Amniotic stem cell (primary cell): ENCODE measurements at places on chromosomes 1 and 21.

DNA sequence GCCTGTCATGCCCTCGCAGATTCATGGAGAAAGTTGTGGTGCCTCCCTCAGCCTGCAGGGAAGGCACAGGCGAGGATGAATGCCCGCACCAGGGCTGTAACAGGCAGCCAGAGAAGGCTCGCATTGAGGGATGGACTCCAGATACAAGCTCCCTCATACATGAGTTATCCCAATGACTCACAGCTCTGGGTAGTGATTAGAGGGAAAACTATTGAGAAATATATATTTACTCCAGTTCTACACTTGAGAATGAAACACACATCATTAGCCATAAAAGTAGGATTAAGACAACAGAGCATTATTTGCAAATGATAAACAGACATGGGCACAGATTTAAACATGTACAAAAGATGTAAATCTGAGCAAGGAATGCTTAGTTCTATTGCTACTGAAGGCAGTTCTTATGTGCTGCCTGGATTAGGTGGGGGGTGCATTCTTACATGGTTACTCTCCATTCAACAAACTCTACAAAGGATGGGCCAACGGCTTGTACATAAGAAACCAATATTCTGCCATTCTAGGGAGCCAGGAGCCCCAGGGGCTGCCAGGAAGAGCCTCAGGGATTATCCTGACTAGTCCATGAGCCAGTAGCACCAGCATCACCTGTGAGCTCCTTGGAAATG is 97.9 kb downstream of the CSMD2 start:
- DNase-seq: peak; percentile 13

DNA sequence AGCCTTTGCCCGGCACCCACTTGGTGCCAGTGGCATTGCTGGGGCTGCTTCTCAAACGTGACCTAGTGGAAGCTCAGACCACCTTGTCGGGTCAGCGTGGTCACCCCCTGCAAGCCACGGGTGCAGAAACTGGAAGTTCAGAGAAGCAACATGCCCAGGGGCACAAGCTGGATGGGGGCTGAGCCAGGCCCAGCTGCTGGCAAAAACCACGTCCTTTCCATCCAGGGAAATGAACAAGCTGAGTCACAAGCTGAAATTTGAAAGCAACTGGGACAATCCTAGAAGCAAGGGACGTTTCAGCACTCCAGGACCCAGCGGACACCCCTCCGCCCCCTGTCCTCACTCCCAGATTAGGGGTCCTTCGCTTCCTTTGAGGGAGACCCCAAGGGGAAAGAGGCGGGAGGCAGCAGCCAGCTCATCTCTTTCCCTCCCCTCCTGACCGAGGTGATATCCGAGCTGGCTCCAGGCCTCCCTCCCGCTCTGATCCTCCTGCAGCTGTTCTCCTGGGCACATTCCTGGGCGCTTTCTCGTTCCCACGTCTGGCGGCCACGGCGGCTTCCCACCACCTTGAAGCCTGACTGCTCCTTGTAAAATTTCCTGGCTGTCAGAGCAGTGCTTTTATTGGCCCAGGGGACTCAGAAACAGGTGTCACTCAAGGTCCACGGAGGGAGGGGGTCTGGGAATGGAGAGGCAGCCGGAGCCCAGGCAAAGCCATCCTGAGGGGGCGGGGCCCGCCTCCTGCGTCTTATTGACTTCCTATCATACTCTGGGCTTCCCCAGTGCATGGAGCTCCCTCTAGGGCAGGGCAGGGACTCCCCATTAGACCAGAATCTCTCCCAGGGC is 62.8 kb downstream of the PAX7 start:
- DNase-seq: no peak

- DNase-seq: no peak
Measured at GRCh38 chr1:70142075-70142474, 63.3 kb downstream of the LRRC40 start.

GRCh38 chr1:156149374-156150332 is 3.7 kb upstream of the SEMA4A start:
- DNase-seq: no peak

DNA sequence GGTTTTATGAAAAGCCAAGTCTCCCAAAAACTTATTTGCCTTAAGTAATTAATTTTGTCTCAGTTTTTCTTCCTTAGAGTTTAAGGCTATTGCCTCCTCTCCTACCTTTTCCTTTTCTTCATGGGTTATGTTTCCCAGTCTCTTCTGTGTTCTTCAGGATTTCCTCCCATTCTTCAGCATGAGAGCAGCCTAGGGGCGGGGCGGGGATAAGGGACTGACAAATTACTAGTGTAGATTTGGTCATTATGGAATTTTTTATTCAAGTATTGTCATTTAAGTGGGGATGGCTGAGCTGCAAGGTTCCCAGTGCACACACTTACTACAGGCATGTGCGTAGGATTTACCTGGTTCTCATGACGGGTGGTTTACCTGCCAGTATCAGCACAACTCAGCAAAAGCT is 35.2 kb upstream of the PIGV start:
- no peak for DNase-seq

DNA sequence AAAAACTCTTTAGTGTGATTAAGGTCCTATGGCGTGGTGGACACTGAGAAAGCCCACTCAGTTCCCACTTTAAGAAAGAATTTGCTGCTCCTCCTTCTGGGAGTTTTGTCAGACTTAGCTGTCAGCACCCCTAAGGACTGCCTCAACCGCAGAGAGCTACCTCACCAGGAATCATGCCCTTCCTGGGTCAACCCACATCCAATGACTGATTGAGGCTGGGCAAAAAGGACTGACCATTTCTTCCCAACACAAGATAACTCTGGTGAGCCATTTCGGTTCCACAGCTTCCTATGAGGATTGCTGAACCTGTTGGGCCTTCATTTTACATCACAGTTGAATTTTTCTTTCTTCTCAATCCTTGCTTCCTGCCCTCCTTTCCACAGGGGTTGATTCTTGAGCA is 197.9 kb downstream of the NCAM2 start:
- no peak for DNase-seq

DNA sequence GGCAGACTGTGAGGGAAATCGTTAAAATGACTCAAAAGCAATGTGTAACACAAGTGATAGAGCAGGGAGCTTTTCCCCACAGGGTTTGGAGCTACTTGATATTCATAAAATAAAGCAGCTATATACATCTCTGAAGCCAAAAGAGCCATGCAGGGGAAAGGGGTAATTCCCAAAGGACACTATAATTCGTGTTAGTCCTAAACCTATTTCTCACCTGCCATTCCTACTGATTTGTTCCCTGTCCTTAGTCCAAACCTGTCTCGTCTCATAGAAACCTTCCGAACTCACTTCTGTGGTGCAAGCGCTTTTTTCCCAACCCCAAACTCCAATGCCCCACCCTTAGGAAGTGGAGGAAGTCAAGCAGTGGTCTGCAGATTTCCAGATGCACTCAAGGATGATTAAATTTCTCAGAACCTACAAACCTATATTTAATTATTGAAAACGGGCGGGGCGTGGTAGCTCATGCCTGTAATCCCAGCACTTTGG is 946 bp upstream of the HNRNPR start:
- no peak for DNase-seq

GRCh38 chr1:223815020-223815853 is 30.5 kb downstream of the TP53BP2 start:
- no peak for DNase-seq

- DNase-seq: peak; percentile 86
Measured at GRCh38 chr1:221886743-221887414, 145.0 kb upstream of the DUSP10 start.

GRCh38 chr1:101452825-101453224 is 216.0 kb downstream of the S1PR1 start:
- no peak for DNase-seq

- no peak for DNase-seq
Measured at GRCh38 chr21:25640202-25640942, 1.3 kb downstream of the JAM2 start.

- no peak for DNase-seq
Measured at GRCh38 chr1:205800981-205801703, 11.9 kb downstream of the SLC41A1 start.

DNA sequence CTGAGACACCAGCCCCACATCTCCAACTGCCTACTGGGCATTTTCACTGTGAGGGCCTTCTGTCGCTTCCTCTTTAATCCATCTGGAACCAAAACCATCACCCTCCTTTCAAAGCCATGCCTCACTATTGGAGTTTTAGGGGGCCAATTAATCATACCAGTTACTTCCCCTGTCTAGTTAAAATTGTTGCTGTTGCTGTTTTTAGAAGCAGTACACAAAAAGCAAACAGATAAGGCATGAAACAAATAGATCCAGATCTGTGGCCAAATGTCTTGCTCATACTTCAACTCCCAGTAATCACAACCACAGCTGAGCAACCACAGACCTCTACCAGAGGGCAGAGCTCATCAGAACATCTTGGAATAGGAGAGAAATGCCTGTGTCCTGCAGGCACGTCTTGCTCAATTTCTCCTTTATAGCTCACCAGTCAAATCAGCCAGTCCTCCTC is 133.8 kb upstream of the C1orf105 start:
- no peak for DNase-seq

GRCh38 chr21:44405948-44406872 is 49.1 kb upstream of the LRRC3 start:
- DNase-seq: no peak

GRCh38 chr1:91774520-91775203 is 111.3 kb downstream of the TGFBR3 start:
- no peak for DNase-seq

DNA sequence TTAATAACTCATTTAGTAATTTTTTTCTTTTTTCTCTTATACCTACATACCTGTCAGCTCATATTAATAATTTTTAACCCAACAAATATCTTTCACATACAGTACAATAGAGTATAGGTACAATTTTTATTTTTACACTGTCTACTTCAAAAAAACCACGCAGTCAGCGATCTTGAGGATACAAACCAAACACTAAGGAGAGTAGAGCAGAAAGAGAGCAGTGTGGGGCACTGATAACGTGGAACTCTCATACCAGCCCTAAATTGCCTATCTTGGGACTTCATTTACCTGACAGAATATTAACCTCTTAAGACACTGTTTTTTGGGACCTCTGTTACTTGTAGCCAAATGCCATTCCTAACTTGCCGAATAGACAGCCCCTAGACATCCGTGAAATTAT is 5.5 kb downstream of the TRMT1L start:
- DNase-seq: no peak

DNA sequence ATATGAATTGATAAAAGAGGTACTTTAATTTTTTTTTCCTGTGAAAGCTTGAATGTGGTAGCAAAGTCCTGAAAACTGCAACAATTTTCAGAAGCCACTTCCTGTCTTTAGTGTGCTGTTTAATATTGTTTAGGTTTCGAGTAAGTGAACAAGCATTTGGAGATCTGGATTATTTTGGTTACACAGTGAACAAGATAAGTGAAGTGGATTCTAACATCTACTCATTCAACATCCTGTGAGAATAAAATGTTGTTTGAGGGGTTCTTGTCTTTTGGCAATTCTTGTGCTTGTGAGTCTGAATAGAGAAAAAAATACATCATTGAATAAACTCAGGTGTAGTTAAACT is 35.2 kb upstream of the PLA2G4A start:
- DNase-seq: no peak

DNA sequence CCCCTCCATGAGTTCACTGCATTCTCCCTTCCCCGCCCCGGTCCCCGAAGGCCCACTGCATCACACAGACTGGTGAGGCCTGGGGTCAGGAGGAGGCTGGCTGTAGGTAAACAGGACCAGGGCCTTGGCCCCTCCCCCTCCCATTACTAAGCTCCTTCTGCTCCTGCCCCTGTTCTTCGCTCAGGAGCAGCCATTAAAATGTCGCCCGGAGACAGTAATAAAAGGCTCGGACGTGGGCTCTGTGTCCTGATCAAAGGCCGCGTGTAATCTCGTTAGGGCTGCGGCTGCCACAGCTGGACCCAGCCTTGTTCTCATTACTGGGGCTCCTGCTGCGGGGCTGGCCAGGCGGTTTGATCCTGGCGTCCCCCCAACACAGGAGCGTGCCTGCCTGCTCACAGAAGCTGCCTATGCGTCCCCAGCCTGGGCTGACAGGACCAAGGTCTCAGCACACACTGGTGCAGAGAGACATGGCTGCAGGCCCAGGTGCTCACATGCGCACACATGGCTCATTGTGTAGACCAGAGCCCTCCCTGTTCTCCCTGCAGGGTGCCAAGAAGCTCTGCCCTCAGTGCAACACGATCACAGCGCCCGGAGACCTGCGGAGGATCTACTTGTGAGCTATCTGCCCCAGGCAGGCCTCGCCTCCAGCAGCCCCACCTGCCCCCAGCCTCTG is 24.0 kb downstream of the TMEM53 start:
- no peak for DNase-seq
